Spinal cord (tissue), 10 donors: ENCODE measurements at places on chromosomes 4 and X. TPM values are rescaled to one million over a fixed set of nuclear protein-coding genes. Genes with fewer than 3 reads are reported as not detected.
A peak's percentile ranks its signal among the peaks of the same experiment; 100 is the strongest.

- DNase-seq, result no peak
Measured at GRCh38 chrX:85988353-85988752, 59.0 kb downstream of the CHM start.

DNA sequence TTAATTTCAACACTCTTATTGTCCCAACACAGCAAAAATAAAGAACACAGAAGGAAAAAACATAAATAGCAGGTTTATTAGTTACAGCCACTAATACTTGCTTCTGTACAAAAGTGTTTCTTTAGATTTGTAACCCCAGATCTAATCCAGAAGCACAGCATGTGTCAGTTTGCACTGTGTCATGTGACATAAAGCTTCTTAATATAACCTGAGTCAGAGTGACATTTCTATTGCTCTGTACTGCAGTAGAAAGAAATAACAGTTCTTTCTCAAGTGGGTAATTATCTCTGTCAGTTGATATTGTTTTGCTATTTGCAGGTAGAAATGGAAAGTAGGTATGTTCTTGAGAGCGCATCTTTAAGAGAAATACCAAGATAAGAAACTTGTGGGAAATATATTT lies 422.5 kb downstream of the ZIC3 start:
- no peak for DNase-seq

DNA sequence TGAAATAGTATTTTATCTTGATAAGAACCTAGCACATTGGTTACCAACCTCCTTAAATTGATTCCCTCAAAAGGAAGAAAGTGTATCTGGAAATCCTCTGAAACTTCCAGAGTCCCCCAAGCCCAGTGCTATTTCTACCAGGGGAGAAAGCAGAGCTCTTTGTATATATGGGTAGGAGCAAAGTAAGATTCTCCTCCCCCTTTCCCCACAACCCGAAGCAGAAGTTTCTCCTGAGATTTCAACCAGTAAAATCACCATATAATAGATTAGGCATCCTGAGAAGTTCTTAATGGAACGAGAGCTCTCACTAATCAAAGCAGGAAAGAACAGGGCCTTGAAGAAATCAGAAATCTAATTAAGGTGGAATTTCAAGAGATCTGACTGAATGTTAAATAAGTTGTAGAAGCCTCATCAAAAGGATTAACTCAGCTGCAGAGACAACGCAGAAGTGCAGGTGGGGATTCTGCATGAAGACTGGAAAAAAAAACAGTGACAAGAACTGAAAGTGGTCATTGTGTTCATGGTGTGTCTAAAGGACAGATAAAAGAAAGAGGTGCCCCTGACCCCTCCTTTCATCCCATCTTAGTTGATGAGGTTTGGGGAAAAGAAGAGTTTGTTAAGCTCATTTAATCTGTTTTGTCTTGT lies 39.1 kb downstream of the VSIG4 start:
- DNase-seq, result no peak

- no peak for DNase-seq
Measured at GRCh38 chrX:67787196-67787595, 243.4 kb downstream of the AR start.

The TEX13B gene
- total RNA-seq, result not detected

The NUDT9 gene
- 21.3 TPM for total RNA-seq

DNA sequence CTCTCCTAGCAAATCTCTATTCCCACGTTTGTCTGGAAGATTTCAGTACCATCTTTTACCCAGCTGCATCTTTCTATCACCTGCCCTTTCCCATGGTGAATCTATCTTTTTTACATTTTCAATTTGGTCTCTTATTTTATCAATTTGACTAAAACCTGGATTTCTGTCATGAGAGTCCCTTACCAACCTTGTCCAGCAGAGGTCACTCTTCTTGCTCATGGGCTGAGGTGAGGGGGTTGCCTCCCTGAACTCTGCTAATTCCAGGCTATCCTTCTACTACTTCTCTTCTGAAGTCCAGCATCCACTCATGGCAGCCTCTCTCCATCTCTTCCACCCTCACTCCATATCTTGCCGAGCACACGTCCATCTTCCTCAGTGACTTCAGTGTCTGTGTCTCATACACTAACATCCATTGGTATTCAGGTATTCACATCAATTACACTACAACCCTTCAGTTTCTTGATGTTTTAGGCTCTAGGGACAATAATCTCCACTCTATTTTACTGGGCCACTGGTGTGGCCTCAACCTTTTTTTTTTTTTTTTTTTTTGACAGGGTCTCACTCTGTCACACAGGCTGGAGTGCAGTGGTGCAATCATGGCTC lies 17.8 kb upstream of the ZNF827 start:
- DNase-seq, result peak; percentile 57
